HT1080 (cell line): ENCODE measurements at places on chromosomes 4 and X. TPM values are rescaled to one million over a fixed set of nuclear protein-coding genes. Genes with fewer than 3 reads are reported as not detected.

DNA sequence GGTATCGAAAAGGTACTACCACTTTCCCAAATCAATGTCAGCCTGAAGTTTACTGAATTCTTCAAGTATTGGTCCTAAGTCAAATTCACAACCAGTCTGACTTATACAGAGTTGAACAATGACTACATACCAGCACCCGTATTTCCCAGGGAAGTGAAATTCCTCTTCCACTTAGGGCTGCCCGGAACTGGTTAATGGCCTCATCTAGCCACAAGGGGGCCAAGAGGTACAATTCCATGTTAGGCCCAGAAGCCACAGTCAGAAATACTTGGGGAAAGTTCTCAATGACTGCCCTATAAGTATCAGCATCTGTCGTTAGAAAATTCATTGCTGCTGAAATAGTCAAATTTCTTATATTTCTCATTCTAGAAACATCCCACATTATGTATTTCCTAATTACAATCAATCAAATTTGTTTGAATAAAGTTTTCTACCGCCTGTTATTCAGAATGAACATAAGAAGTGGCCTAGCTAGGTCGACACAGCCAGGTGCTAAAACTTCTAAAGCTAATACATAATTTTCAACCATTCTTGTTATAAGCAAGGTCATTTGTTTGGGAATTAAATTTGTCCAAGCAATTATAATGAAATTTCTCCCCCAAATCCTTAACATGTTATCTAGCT, 5.6 kb upstream of the PCDH7 start:
- peak; percentile 50 for DNase-seq

DNA sequence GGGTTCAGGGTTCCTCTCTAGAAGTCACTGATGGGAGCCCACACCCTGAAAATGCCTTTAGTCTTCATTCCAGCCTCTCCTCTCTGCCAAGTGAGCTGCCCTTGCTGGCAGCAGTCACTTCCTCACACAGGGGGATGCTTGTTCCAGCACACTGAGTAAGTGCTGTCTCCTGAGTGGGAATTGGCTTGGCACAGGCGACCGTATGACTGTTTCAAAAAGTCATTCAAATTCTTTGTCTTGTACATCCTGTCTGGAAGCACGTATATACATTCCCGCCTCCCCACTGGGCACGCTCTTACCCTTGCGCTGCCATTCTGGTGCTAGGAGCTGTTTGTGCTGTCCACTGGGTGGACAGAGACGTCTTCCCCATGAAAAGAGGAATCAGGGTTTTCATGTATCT, 40.2 kb upstream of the CD99 start:
- DNase-seq = peak; percentile 53

- DNase-seq = no peak
Measured at GRCh38 chrX:28058901-28059300, 77.7 kb upstream of the DCAF8L1 start.

GRCh38 chr4:99473131-99473530, 37.7 kb upstream of the C4orf17 start:
- DNase-seq = peak; percentile 36

- DNase-seq = no peak
Measured at GRCh38 chr4:154406018-154406795, 85.4 kb downstream of the DCHS2 start.

GRCh38 chr4:80112236-80112635, 39.2 kb upstream of the ANTXR2 start:
- no peak for DNase-seq

- no peak for DNase-seq
Measured at GRCh38 chrX:154661170-154661569, 7.8 kb upstream of the CTAG2 start.

GRCh38 chr4:13701937-13702446, 74.5 kb upstream of the BOD1L1 start:
- peak; percentile 49 for DNase-seq

- no peak for DNase-seq
Measured at GRCh38 chrX:74525116-74525515, 89.3 kb downstream of the RLIM start.

DNA sequence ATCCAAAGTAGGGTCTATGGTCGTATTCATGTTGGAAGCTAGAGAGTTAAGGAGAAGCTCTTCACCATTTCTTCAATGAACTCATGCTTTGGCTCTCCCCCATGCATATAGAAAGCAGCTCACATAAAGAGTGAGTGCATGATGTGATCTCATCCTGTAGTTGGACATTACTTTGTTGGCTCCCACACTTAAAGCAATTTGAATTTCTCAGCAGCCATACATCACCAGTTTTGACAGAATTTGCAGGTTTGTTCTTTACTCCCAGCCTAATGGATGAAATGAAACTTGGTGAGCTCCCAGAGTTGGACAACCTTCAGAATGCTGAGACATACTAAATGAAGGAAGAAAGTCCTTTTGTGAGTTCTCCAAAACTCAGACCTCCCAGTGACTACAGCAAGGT, 613.5 kb downstream of the IQCM start:
- DNase-seq = no peak

DNA sequence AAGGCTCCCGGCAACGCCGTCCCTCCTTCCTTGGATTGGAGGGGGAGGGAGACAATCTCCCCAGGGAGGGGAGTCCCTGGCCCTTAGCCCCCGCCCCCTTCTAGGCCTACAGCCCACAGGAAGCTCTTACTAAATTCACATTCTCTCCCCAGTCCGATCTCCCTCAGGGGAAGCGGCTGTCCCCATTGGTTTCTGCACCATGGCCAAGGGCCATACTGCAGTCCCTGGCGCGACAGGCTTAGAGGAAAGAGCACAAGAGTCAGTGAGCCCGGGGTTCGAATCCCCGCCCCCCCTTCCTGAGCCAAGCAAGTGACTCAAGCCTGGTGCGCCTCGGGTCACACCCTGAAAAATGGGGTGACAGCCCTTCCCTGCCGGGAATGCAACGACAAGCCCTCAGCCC, 1.1 kb downstream of the ABLIM2 start:
- no peak for DNase-seq

- DNase-seq = no peak
Measured at GRCh38 chr4:154427149-154427548, 64.5 kb downstream of the DCHS2 start.

- no peak for DNase-seq
Measured at GRCh38 chr4:94559351-94559806, 107.6 kb downstream of the PDLIM5 start.

DNA sequence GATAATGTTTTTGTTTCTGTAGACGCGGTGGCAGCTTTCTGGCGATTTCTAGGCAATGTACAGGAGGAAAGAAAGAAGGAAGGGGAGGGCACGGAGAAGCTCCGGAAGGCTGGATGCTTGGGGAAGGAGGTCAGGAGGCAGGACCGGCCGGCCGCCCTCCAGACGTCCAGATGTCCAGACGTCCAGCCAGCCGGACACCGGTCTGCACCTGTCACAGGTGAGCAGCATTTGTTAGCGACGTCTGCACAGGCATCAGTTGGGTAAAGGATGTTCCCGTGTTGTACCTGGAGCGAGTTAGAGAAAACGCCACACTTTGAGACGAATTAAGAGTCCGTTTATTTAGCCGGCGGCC, 90.0 kb upstream of the PPP2R3B start:
- DNase-seq = no peak

- DNase-seq = no peak
Measured at GRCh38 chrX:94813541-94813940, 1139.5 kb downstream of the FAM133A start.

GRCh38 chr4:52701207-52701606, 42.1 kb upstream of the USP46 start:
- DNase-seq = no peak

DNA sequence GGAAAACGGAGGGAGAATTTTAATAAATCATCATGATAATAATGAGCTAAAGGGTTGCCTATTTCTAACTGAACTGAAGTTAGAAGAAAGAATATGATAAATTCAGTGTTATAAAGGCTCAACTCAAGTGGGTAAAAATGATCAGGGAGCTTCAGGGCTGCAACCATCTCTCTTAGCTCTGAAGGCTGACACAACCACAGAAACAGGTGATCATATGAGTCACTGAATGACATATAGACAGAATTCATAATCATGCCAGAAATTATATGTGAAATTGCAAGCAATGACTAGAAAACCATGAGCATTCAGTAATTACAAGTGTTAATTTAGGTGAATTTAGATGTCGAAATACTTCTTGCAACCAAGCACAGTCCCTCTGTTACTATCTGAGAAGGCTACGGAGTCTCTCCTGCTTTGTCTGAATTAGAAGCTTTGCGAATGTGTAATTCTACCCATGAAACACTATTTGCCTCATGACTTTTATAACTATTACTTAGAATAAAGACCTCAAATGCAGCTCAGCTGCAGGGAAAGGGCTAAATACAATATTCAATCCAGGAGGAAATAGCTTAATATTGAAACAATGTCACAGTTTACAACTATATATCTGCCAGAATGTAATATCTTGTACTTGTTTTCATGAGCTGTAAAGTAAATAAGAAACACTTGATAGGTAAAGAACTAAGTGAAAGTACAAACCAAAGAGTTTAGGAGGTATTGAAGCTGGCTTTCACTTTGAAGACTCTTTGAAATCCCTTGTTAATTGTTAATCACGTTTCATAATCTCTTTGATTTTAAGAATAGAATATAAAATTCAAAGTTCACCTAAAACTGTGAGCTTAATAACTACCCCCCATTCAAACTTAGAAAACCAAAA, 1972.6 kb downstream of the ARAP2 start:
- DNase-seq = peak; percentile 11

DNA sequence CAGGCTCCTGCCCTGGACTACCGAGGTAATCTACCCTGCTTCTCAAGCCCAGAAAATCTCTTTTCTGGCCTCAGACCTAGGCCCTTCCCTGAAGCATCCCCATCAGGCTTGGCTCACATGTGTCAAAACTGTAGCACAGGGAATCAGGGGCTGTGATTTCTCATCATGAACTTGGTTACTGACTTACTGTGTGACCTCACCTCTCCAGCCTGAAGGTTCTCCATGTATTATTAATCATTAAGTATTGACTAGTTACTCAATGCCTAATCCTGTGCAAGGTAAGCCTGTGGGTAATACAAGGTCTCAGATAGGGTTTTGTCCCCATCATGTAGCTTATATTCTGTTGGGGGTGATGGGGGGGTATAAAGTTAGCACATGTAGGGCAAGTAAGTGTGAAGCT, 6.8 kb downstream of the SRPX2 start:
- DNase-seq = no peak

DNA sequence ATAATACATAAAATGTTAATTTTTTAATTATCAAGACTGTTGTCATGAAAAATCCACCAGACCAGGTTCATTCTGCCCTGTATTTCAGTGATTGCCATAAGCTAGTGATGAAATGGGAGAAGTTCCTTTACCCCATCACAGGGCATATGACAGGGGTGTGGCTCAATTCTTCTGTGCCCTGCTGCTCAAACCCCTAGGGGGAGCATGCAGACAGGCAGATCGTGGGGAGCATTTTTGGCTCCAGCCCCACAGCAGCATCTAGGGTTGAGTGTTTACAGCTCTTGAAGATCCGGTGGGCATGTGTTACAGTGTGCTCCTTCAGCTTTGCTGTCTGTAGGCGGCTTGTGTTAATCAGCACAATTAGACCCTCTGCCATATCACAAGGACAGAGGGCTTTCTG, 700.7 kb downstream of the PCDH18 start:
- peak; percentile 3 for DNase-seq

DNA sequence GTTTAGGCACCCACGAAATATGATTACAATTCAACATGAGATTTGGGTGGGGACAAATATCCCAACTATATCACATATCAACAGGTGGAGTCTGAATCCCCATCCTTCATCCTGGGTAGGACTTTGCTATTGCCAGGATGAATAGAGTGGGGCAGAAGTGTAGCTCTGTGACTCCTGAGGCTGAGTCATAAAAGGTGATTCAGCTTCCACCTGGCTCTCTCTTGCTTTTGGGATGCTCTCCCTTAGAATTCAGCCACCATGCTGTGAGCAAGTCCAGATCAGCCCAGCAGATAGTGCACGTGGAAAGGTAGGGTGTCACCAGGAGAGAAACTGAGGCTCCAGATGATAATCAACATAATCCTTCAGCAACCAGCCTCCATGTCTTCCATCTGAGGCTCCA, 193.8 kb upstream of the BCOR start:
- no peak for DNase-seq

Gene TKTL2
- total RNA-seq = not detected in 2 replicates

Gene GDPD2
- 0.11 TPM in 1 of 2 replicates, not detected in the other for total RNA-seq

Gene CXorf65
- not detected in 2 replicates for total RNA-seq

Gene STOX2
- not detected in 2 replicates for total RNA-seq

Gene PDZD4
- total RNA-seq = 0.13 and 0.16 TPM in 2 replicates

Gene GPRASP3
- 0.40 and 0.71 TPM in 2 replicates for total RNA-seq

Gene PFKFB1
- 0.16 TPM in 1 of 2 replicates, not detected in the other for total RNA-seq

Gene UGT2B17
- not detected in 2 replicates for total RNA-seq

Gene FMR1NB
- total RNA-seq = not detected in 2 replicates

Gene NKX3-2
- 0.51 and 1.3 TPM in 2 replicates for total RNA-seq

Gene ANXA10
- total RNA-seq = 0.11 and 0.67 TPM in 2 replicates

Gene ERVMER34-1
- total RNA-seq = 0.03 and 0.13 TPM in 2 replicates

Gene MAPK10
- 0.03 and 2.0 TPM in 2 replicates for total RNA-seq
